ENCODE measurements at places on chromosomes 1 and 21. TPM values are rescaled to one million over a fixed set of nuclear protein-coding genes. Genes with fewer than 3 reads are reported as not detected.

GRCh38 chr1:94616506-94616905 lies 74.9 kb upstream of the F3 start:
- no peak for DNase-seq

DNA sequence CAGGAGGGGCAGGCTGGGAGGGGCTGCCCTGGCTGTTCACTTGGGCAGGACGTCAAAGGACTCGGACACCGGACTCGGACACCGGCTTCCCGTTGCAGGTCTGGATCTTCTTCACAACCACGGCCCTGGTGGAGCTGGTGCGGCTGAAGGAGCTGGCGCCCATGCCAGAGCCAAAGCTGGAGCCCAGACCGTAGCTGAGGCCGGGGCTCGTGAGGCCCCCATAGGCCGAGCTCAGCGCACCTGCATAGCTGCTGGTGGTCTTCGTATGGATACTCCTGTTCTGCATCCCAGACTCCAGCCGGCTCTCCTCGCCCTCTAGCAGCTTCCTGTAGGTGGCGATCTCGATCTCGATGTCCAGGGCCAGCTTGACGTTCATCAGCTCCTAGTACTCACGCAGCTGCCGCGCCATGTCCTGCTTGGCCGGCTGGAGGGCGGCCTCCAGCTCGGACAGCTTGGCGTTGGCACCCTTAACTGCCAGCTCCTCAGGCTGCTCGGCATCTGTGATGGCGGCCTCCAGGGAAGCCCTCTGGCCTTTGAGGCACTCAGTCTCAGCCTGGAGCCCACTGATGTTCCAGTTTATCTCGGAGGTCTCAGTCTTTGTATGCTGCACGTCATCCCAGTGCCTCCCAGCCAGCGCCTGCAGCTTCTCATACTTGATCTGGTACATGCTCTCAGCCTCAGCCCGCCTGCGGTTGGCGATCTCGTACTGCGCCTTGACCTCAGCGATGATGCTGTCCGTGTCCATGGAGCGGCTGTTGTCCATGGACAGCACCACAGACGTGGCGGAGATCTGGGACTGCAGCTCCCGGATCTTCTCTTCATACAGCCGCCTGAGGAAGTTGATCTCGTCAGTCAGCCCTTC lies 15.1 kb upstream of the KLF17 start:
- DNase-seq, result peak; percentile 54

DNA sequence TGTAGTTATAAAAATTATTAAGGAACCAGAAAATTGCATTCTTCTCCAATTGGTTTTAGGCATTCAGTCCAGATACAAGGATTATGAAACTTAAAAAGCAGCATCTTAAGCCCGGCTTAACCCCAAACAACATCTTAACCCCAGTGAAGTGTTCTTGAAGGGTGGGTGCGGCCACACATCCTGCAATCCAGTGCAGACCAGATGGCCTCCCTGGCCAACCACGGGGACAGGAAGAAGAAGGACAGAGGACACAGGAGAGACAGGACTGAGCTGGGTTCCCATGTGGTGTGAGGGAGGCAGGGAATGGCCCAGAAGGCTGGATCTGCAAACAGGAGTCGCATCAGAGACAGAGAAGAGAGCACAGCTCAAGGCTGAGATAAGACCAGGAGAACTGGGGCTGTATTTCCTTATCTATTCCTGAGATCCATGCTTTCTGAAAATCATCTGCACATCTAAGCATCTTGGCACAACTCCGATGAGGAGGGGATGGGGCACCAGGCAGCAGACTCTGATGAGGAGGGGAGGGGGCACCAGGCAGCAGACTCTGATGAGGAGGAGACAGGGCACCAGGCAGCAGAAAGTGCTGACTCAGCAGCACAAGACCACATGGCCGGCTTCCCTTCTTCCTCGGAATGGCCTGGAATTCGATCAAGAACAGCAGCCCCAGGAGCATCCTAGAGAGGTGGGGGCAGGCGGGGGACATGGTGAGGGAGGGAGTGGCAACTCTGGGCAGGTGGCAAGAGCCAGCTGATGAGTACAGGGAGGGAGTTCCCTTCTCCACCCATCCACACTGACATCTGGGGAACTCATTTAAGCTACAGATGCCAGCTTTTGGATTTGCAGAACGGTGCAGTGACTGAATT lies 26.6 kb downstream of the ABCG1 start:
- peak; percentile 51 for DNase-seq

DNA sequence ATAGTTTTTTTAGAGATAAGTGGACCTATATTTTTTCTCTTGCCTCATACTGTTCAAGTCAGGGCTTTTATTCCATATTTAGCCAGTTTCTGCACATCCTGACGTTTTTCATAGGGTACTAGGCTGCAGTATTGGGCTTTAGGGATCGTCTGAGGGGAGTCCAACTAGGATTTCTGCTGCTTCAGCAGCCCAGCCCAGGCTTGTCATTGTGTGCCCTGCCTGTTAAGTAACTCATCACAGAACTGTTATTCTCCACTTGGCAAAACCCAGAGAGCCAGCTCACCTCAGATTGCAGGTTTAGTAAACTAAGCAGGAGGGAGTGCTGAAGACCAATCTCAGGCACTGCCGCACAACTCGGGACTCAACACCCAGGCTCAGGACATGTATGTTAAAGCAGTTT lies 2.8 kb downstream of the GALNT2 start:
- no peak for DNase-seq

DNA sequence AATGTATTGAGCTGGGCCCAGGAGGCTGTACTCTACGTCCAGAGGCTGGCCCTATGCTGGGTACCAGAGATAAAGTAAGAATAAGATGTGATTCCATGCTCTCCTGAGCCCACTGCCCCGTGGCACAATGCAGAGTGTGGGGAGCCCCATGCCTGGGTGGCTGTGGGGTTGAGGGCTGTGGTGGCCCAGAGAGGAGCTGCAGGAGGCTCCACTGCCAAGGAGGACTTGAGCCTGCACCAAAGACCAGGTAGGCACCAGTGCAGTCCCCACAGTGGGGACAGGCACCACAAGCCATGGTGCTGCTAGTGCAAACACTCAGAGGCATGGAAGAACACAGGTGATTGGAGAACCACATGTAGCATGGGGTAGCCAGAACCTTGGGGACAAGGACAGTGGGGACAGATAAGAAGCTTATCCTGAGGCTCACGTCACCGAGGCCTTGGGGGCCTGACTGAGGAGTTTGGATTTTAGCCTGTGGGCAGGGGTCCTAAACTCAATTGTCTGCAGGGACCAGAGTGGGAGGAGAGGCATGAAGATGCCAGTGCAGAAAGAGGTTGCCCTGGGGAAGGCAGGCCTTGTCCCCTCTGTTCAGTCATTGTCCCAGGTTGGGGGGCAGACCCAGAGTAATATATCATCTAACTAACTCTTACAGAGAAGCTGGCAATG lies 21.9 kb upstream of the EPS8L3 start:
- peak; percentile 10 for DNase-seq

DNA sequence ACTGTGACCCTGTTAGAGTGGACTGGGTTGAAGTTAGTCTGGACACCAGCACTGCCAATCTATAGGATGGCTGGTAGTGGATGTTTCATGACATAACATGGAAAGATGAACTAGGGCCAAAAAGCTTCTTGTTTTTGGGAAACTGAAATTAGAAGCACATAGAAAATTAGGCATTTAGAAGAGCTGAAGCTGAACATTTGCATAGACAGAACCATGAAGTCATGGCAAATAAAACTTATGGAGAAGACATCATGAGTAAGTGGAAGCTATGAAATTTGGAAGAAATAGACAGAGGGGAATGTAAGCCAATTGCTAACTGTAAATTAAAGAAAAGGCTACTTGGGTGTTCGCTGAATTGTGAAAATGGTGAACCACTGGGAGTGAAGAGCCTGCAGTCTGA lies 2.7 kb upstream of the S100A11 start:
- no peak for DNase-seq

GRCh38 chr1:28642847-28643635 lies at the start of gene TAF12:
Gene TAF12, minus strand, starts transcription at chr1:28643067. Its CDS starts 20,986 bp downstream, at chr1:28622081.
- DNase-seq, result peak; percentile 94

The S100A16 gene
- polyA plus RNA-seq, result 126 TPM

The DARS2 gene
- 12.7 TPM for polyA plus RNA-seq

The ROR1 gene
- polyA plus RNA-seq, result 4.6 TPM

The HSD3B2 gene
- 3.1 TPM for polyA plus RNA-seq

The GPR37L1 gene
- 0.42 TPM for polyA plus RNA-seq

The EVA1C gene
- 47.0 TPM for polyA plus RNA-seq

The CR1 gene
- 1.4 TPM for polyA plus RNA-seq

The CCDC30 gene
- 16.1 TPM for polyA plus RNA-seq

The OR2T29 gene
- polyA plus RNA-seq, result not detected

The TMEM269 gene
- 3.5 TPM for polyA plus RNA-seq

The NCSTN gene
- 115 TPM for polyA plus RNA-seq

The OR2L5 gene
- polyA plus RNA-seq, result not detected

Data from testis (tissue), 5 donors.